ENCODE measurements at places on chromosomes 3 and 15.

DNA sequence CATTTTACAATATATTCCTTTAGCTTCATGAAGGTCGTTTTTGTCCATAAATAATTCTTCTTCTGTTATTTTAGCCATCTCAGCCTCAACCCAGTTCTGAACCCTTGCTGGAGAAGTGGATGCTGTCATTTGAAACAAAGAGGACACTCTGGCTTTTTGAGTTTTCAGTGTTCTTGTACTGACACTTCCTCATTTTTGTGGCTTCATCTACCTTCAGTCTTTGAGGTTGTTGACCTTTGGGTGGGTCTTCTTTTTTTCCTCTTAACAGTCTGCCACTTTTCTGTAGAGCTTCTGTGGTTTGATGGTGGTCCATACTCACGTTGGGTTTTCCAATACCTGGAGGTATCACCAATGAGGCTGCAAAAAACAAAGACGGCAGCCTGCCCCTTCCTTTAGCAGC lies 650.9 kb downstream of the PDCD6IP start:
- no peak for DNase-seq

GRCh38 chr3:140424726-140425125 lies 253.1 kb upstream of the TRIM42 start:
- no peak for DNase-seq

GRCh38 chr15:65900488-65900887 lies 31.2 kb downstream of the RAB11A start:
- DNase-seq: no peak

DNA sequence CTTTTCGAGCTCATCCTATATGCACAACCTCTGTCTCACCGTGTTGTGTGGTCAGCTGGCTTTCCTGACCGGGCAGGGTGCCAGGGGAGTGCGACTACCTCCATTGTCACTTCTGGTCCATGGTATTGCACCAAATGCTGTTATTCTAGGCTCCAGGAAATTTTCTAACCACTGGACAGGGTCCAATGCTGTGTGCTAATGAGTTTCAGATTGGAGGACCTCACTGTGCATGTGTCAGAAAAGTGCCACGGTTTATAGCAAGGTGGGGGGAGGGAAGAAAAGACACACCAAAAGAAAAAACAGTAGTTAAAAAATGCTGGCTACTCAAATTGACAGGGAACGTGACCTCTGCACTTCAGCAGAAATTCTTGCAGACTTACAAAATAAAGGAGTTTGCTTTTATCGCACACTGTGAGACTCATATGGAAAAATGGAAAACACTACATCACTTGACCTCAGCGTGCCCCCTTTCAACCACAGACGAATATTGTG lies 480.1 kb downstream of the FOXP1 start:
- peak; percentile 87 for DNase-seq

DNA sequence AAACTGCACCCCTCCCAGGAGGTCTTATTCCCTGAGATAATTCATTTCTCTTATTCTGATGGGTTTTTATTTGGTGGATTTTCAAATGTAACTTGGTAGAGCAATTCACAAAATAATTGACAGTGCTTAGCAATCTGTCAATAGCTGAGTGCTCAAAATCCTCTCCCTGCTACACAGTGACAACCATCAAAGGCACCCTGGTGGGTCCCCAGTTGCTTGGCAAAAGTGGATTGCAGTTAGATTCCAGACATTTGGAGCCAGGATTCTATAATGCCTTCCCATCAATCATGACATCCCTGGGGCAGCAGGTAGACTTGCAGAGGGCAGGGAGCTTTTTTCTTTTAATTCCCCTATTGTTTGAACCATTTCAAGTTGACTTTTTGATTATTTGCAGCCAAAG lies 59.0 kb downstream of the FHIT start:
- no peak for DNase-seq

- DNase-seq: no peak
Measured at GRCh38 chr3:123317716-123318115, 116.0 kb downstream of the SEC22A start.

GRCh38 chr3:197586181-197586580 lies 30.4 kb upstream of the BDH1 start:
- DNase-seq: no peak

DNA sequence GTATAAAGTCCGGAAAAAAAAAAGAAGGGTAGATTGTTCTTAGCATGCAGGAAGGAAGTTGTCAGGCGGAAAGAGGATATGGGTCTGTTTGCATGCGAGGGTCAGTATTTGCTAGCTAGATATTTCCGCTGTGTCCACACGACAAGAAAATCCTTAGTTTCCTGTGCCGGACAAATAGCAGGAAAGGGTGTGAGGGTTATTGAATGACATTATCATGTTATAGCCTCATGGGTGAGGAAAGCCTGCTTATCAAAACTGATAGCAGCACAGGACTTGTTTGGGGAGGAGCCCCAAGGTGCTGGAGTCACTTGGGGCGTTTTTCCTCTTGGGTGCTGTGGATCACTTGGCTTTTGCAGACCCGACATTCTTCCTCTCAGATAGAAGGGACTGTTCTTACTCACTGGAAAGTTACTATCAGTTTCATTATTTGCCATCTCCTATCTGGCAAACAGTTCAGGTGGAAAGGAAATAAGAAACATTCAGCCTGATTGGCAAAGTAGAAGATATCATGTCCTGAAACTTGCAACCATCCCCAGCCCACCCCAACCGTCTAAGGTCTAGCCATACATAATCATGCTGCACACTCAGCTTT lies 127.2 kb upstream of the DPH6 start:
- DNase-seq: no peak

GRCh38 chr3:68210635-68211034 lies 556.2 kb upstream of the SUCLG2 start:
- no peak for DNase-seq

DNA sequence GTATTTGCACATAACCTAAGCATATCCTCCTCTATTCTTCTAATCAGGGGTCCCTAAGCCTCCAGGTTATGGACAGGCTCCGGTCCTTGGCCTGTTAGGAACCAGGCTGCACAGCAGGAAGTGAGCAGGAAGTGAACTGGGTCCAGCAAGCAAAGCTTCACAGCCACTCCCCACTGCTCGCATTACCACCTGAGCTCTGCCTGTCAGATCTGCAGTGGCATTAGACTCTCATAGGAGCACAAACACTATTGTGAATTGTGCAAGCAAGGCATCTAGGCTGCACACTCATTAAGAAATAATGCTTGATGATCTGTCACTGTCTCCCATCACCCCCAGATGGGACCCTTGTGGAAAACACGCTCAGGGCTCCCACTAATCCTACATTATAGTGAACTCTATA lies 9.8 kb downstream of the MSL2 start:
- no peak for DNase-seq

- DNase-seq: no peak
Measured at GRCh38 chr15:89475661-89476060, 20.7 kb downstream of the RHCG start.

- DNase-seq: no peak
Measured at GRCh38 chr15:74616996-74617395, 1.4 kb downstream of the CLK3 start.

DNA sequence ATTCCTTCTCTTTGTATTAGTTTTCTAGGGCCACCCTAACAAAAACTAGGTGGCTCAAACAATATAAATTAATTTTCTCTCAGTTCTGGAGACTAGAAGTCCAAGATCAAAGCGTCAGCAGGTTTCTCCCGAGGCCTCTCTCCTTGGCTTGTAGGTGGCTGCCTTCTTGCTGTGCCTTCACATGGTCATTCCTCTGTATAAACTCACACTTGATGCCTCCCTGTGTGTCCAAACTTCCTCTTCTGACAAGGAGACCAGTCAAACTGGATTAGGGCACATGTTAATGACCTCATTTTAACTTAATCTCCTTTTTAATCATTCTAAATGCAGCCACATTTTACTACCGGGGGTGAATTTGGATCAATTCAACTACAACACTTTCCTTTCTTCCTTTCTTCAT lies 691.1 kb downstream of the DIPK2A start:
- no peak for DNase-seq

DNA sequence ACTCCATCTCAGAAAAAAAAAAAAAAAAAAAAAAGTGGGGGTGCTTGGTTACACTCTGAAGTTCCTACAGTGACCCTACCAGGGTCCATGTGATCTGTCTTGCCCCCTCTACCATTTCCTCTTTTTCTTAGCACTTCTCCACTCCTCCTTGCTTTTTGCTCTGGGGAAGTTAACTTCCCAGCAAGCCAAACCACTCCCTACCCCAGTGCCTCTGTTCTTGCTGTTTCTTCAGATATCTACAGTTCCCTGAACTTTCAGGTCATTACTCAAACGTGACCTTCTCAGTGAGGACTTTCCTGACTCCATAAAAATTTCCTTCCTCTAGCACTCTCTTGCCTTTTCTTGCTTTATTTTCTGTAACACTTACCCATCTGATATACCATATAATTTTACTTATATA lies 61.1 kb upstream of the GCNT3 start:
- DNase-seq: no peak

DNA sequence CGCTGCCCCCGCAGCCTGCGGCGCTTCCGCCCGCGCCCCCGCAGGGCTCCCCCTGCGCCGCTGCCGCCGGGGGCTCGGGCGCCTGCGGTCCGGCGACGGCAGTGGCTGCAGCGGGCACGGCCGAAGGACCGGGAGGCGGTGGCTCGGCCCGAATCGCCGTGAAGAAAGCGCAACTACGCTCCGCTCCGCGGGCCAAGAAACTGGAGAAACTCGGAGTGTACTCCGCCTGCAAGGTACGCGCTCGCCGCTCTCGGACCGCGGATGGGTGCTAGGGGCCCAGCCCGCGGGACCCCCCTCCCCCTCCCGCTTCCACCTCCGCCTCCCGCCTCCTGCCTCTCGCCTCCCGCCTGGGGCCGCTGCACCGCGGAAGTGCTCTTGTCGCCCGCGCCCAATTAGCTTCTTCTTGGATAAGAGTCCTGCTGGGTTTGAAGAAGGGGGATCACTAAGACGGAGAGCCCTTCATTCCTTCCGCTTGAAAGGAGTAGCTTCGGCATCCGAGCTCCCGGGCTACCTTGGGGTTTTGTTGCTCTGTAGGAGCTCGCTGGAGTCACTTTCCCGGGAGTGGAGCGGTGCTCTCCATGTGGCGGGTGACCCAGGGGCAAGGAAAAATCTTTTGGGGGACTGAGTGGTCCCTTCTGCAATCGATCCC lies 426 bp downstream of the KAT2B start:
- peak; percentile 68 for DNase-seq

DNA sequence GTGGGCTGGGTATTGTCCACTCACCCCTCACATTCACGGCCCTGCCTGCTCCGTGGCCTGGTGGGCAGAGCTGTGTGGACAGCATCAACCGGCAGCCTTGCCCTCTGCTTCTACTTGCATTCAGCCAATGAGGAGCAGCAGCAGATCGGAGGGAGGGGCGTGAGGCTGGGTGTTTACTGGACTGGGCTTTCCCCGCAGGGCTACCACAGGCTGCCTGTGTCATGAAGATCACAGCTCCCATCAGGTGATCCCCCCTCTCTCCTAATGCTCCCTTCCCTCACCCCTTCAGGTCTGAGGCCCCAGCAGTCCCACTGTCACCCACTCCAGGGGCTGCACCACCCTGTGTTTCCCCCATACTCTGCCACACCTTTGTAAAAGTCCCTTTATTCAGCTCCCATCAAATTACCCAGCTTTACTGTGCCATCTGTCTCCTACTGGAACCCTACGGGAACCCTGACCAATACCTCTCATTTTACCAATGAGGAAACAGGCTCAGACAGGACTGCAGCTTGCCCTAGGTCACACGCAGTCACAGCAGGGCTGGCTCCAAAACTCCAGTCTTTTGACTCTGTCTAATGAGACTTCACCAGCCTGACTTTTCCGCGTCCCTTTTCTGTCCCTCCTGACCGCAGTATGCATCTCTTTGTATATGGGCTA lies 81.1 kb downstream of the MEGF11 start:
- no peak for DNase-seq

- no peak for DNase-seq
Measured at GRCh38 chr3:197682713-197683112, 54.0 kb downstream of the RUBCN start.

- no peak for DNase-seq
Measured at GRCh38 chr3:106962993-106963392, 414.2 kb upstream of the CCDC54 start.

All from AG10803 (cell line).